ENCODE measurements at places on chromosomes 1 and 21. TPM values are rescaled to one million over a fixed set of nuclear protein-coding genes. Genes with fewer than 3 reads are reported as not detected.

HHIPL2 gene
- 1.5 TPM for total RNA-seq

LRRC53 gene
- total RNA-seq = not detected

ATP1A2 gene
- 0.65 TPM for total RNA-seq

PCAT6 gene
- total RNA-seq = 0.55 TPM

CD101 gene
- total RNA-seq = 0.14 TPM

C1orf226 gene
- total RNA-seq = under 0.01 TPM

TCP10L gene
- 0.28 TPM for total RNA-seq

TTC24 gene
- total RNA-seq = not detected

PLA2G5 gene
- 0.92 TPM for total RNA-seq

GBP1 gene
- total RNA-seq = 26.9 TPM

CR1L gene
- total RNA-seq = not detected

ALDH4A1 gene
- total RNA-seq = 8.5 TPM

KCNC4 gene
- total RNA-seq = 0.57 TPM

KIAA1614 gene
- total RNA-seq = 7.0 TPM

SNAPIN gene
- 63.6 TPM for total RNA-seq

WLS gene
- 109 TPM for total RNA-seq

RFX5 gene
- total RNA-seq = 30.9 TPM

C4BPA gene
- total RNA-seq = under 0.01 TPM

C1orf167 gene
- total RNA-seq = 0.57 TPM

MATN1 gene
- total RNA-seq = 0.14 TPM

LDLRAD1 gene
- not detected for total RNA-seq

ALX3 gene
- total RNA-seq = not detected

CD1C gene
- not detected for total RNA-seq

RGS13 gene
- 0.14 TPM for total RNA-seq

IGSF9 gene
- total RNA-seq = not detected

JTB gene
- 130 TPM for total RNA-seq

HYI gene
- total RNA-seq = 26.6 TPM

CENPF gene
- 4.7 TPM for total RNA-seq

TAS1R1 gene
- total RNA-seq = not detected

LRRN2 gene
- 0.28 TPM for total RNA-seq

VWA5B1 gene
- total RNA-seq = not detected

FCGR3B gene
- not detected for total RNA-seq

UBE2U gene
- not detected for total RNA-seq

Data from smooth muscle cell of bladder (primary cell).